D721Med (cell line): ENCODE measurements at places on chromosomes 3 and 15.

DNA sequence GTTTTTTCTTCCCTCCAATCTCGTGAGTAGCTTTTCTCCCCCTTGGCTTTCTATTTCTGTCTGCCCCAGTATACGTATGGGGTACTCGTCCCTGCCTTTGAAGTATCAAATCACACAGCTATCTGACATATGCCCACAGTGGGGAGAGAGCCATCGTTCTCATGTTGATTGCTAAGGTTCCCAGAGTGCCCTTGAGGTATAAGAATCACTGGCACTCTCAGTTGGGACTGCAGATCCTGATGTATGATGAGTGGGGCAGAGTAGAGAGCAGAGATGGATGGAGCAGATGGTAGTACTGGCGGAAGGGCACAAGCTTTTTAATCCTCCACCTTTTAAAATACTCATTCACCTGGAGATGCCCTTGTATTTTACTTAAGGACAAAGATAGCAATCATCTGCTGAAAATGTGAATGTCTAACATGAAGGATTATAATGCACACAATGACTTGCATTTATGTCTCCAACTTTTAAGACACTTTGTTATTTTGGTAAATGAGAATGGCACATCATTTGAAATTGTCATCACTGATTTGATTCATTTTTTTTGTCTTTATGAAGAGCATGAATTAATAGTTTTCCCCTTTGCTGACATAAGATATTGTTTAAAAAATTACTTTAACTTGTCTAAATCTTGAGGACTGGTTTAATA is 239.6 kb downstream of the NR1D2 start:
- no peak for DNase-seq

DNA sequence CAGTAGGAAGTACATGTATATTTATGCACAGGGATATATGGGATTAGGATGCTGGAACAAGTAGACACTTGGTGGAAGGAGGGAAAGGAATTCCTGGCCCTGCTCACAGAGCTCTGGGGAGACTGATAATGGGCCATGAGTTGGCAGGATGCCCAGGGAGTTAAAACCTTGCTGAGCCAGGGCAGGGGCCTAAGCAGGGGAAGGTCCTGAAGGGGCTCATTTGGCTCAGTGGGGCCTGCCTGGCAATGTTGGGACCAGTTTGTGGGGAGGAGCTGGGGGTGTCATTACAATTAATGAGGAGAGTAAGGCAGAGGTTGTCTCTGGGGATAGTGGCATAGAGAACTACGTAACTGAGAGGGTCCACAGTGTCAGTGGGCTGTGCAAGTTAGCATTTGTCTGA is 124.2 kb upstream of the ADPGK start:
- no peak for DNase-seq

DNA sequence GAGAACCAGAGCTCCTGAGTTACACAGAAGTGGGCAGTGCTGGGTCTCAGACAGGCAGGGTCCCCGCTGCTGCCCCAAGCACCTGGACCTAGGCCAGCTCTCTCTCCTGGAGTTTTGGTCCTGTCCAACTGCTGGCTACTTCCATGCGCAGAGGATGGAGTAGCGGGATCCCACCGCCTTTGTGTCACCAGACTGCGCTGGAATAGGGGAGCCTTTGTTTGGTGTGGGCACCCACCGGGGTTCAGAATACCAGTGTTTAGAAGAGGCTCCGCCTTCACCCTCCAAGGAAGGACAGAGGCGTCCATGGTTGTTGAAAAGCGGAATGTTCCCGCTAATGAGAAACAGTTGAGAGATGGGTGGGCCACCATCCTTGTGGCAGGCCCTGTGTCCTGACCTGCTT is 154.4 kb downstream of the DNAJB8 start:
- no peak for DNase-seq

GRCh38 chr15:58064082-58064979 is 1.2 kb downstream of the ALDH1A2 start:
- no peak for DNase-seq

DNA sequence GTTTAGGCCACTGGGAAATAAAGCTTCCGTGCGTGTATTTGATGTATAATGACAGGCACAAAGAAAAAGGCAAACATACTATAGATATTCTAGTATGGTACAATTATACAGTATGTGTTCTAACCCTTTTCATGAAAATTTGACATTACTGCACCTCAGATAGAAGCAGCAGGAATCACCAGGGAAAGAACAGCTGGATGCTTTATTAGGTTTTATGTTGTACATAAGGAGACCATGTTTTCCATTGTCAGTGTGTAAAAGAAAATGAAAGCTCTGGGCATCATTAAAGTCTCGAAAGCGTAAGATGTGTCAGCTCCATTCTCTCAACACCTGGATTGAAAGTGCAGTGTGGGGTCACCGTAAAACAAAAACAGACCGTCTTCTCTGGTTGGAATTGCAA is 302.1 kb downstream of the ROBO2 start:
- no peak for DNase-seq

DNA sequence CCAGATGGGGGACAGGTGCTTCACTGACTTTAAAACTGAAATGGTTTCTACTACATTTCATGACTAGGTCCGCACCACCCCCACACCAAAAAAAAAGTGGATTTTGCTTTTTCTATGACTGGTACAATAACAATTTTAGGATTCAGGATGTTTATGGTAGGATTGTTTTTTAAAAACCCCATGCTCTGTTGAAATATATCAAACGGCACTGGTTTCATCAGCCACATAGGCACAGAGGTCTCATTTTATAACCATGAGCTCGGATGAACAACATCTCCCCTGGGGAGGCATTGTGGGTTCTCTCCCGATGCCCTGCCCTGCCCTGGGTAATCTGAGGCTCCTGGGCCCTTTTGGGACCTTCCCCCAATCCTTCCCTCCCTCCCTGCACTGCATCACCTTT is 202.7 kb upstream of the KBTBD8 start:
- no peak for DNase-seq

DNA sequence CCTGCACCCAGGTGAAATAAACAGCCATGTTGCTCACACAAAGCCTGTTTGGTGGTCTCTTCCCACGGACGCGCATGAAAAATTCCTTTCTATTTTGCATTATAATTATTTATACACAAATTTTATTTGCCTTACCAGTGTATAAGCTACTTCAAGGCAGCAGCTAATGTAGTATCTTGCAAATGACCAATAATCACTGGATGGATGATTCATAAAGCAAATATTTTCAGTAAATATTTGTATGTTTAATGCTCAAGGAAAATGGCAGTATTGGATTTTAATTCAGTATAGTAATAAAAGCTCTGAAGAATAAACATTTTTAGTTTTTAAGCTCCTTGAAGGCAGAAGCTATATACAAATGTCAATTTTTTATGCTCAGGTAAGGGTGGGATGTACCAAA is 158.7 kb upstream of the NANOGP8 start:
- DNase-seq: no peak

DNA sequence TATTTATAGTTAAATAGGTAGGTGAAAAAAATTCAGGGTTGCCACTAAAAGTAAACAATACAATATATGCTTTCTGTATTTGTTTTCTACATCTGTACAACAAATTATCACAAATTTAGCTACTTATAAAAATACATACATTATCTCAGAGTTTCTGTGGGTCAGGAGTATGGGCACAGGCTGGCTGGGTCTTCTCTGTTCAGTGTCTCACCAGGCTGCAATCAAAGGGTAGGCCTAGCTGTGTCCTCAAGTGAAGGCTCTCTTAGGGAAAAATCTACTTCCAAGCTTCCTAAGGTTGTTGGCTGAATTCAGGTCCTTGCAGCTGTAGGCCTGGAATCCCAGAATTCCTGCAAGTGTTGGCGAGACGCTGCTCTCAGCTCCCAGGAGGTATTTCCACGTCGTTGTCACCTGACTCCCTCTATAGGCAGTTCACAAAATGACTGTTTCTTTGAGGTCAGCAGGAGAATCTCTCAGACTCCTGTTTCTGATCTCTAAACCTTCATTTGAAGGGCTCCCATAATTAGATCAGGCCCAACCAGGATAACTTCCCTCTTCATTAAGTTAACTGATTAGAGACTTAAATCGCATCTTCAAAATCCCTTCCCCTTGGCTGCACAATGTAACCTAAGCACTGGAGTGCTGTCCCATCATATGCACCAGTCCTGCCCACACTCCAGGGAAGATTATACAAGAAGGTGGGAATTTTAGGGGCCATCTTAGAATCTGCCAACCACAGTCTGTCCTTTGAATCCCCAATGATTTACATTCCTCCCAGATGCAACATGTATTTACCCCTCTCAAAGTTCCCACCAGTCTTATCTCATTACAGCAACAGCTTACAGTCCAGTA is 296.6 kb downstream of the SUCLG2 start:
- DNase-seq: no peak

DNA sequence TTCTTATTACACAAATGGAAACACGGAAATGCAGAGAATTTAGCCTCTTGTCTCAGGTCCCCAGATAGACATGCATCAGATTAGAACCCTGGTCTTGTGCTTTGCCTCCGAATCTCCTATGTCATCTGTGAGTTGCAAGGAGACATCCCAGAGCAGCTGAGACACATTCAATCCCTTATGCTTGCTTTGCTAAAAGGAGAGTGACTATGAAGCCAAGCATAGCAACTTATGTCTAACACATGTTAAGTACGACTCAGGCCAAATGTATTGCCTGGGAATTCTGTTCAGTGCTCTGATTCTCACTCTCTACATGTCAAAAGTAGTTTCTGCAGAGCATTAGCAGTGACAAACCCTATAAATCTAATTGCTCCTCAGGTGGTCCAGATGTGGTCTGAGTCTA is 30.6 kb upstream of the LRRC3B start:
- DNase-seq: no peak

- DNase-seq: no peak
These were observed 1.2 kb downstream of the OSBPL11 start for GRCh38 chr3:125594125-125594524.

DNA sequence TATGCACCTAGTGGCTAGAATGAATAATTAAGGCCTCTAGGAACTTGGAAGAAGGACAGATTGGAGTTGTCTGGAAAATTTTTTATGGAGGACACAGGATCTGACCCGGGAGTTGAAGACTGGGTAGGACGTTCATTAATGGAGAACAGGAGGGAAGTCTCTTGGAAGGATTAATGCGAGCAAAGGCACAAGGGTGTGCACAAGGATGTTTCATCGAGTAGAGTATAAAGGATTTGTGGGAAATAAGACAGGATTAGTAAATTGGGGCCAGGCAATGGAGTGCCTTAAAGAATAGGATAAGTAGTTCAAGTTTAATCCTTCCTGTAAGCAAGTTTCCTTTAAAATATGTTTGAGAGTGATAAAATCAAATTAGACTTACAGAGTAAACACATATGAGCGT is 14.6 kb downstream of the LMOD3 start:
- no peak for DNase-seq

DNA sequence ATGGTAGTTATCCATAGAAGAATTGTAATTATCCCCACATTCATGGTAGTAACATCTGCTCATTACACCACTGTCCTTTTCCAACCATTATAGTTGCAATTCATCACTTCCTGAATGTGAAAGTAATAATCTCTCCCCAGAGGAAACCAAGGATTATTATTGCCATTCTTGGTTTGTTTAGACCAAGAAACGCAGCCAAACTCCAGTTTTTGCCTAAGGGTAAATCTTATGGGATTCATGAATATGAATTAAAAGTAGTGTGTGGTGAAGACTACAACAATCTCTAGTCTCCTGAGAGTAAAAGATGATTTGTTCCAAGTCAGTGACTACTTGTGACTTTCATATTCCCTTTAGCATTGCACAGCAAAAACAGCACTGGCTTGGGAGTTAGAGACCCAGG is 45.7 kb upstream of the ABI3BP start:
- no peak for DNase-seq

- no peak for DNase-seq
These were observed 53.0 kb downstream of the ATP2C1 start for GRCh38 chr3:130946882-130947281.

GRCh38 chr3:168330983-168331382 is 235.3 kb upstream of the GOLIM4 start:
- no peak for DNase-seq

GRCh38 chr3:5095886-5096285 is 26.2 kb upstream of the ARL8B start:
- no peak for DNase-seq
